Cortex of kidney (tissue), 1 donor: ENCODE measurements at places on chromosomes 16 and 17.

DNA sequence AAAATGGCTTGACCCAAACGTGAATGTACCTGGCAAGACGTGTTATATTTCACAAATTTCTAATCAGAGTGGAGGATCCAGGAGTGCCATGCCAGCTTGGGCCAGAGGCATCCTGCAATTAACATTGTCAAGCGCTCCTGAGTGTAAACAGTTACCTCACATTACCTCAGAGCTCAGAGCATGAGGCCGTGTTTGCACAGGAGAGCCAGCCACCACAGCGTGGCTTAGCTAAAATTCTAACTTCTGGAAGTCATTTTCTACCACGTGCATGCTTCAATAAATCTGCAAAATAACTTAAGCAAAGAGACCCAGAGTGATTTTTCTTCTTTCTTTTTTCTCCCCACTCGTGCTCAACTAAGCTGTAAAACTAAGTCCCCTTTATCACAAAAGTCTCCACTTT, 769.0 kb downstream of the KCNJ2 start:
- DNase-seq, result no peak

GRCh38 chr17:43787728-43788127, 7.5 kb downstream of the CFAP97D1 start:
- no peak for DNase-seq

DNA sequence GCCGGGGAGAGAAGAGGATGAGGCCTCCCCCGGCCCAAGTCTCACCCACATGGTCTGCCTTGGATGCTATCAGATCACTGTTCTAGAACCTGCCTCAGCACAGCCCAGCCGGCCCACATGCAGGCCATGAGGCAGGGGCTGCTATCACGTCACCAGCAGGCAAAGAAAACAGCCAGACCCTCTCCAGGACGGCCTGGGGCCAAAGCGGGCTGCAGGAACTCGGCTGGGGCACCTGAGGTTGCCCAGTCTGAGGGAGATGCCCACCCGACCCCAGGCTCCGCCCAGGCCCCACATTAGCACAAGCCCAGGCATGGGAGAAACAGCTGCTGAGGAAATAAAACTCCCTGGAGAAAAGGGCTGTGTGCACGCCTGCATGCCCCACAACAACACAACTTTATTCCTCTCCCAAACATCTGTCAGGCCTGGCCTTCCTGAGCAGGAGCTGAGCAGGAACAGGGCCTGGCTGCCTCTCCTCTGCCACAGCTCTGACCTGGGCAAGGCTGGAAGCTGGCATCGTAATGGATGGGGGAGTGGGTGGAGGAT, 6.7 kb upstream of the SMIM5 start:
- no peak for DNase-seq

GRCh38 chr17:250487-251300, 69.2 kb upstream of the DOC2B start:
- DNase-seq, result no peak

DNA sequence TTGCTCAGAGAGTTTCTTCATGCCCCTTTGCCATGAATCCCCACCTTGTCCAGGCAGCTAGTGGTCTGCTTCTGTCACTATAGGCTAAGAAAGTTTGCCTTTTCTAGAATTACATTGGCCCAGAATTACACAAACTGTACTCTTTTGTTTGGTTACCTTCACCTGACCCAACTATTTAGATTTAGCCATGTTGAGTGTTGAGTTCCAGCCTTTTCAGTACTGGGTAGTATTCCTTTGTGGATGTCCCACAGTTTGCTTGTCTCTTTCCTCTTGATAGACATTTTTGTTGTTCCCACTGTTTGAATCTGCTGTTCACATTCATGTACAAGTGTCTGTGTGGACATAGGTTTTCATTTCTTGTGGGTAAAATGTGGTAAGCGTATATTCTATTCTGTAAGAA, 22.3 kb downstream of the USP10 start:
- DNase-seq, result no peak

GRCh38 chr16:77289331-77289809, 90.2 kb downstream of the SYCE1L start:
- no peak for DNase-seq

- no peak for DNase-seq
Measured at GRCh38 chr16:67054901-67055300, 26.0 kb downstream of the CBFB start.

- DNase-seq, result no peak
Measured at GRCh38 chr16:30912794-30913412, 10.5 kb upstream of the FBXL19 start.
